ENCODE measurements at places on chromosomes 16 and 17.

- no peak overlapping the region for H3K4me3 ChIP-seq
- no peak for DNase-seq
- peaks cover 41% of the 10 kb centered on the region for H3K4me1 ChIP-seq
Observed at GRCh38 chr17:77594416-77595209, 363.9 kb upstream of the TNRC6C start.

GRCh38 chr16:89395150-89396142 lies 94.9 kb downstream of the ANKRD11 start:
- peak; percentile 39 for DNase-seq
- no peaks in the 10 kb centered on the region for H3K27me3 ChIP-seq
- H3K36me3 ChIP-seq = no peaks in the 10 kb centered on the region
- peak overlapping the region; percentile 67 for H3K27ac ChIP-seq
- H3K4me3 ChIP-seq = no peak overlapping the region

GRCh38 chr17:4233668-4234258 lies 30.0 kb downstream of the ANKFY1 start:
- no peak overlapping the region for H3K27ac ChIP-seq
- no peak overlapping the region for H3K4me3 ChIP-seq

DNA sequence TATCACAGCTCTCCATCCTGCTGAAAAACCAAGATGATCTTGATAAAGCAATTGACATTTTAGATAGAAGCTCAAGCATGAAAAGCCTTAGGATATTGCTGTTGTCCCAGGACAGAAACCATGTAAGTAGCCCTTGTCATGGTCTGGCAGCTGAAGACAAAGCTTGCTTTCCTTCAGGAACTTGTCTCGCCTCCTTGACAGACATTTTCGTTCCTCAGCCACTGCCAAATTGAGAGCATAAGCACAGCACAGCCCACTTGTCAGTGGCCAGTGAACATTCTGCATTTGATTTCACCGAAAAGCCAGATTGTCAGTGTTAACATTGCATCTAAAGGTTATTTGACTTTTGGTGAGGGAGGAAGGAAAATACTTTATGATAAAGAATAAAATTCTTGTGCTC lies 35.6 kb downstream of the MAP3K3 start:
- H3K27ac ChIP-seq = no peak overlapping the region
- H3K36me3 ChIP-seq = no peaks in the 10 kb centered on the region
- H3K27me3 ChIP-seq = no peaks in the 10 kb centered on the region
- no peak for DNase-seq
- no peaks in the 10 kb centered on the region for H3K4me1 ChIP-seq
- no peak overlapping the region for H3K4me3 ChIP-seq

GRCh38 chr16:78570399-78571141 lies 471.1 kb downstream of the WWOX start:
- no peaks in the 10 kb centered on the region for H3K27me3 ChIP-seq
- no peak overlapping the region for H3K4me3 ChIP-seq
- no peaks in the 10 kb centered on the region for H3K4me1 ChIP-seq
- no peak overlapping the region for H3K27ac ChIP-seq
- H3K36me3 ChIP-seq = no peaks in the 10 kb centered on the region
- DNase-seq = no peak

- no peaks in the 10 kb centered on the region for H3K36me3 ChIP-seq
- no peak overlapping the region for H3K4me3 ChIP-seq
- H3K27ac ChIP-seq = no peak overlapping the region
- H3K27me3 ChIP-seq = no peaks in the 10 kb centered on the region
- H3K4me1 ChIP-seq = no peaks in the 10 kb centered on the region
- no peak for DNase-seq
Observed at GRCh38 chr16:23629516-23629915, 11.6 kb downstream of the PALB2 start.

- H3K4me3 ChIP-seq = no peak overlapping the region
- no peaks in the 10 kb centered on the region for H3K27me3 ChIP-seq
- no peak overlapping the region for H3K27ac ChIP-seq
- no peaks in the 10 kb centered on the region for H3K4me1 ChIP-seq
- H3K36me3 ChIP-seq = peaks cover 3% of the 10 kb centered on the region
Observed at GRCh38 chr17:82815790-82816305, 24.0 kb downstream of the ZNF750 start.

DNA sequence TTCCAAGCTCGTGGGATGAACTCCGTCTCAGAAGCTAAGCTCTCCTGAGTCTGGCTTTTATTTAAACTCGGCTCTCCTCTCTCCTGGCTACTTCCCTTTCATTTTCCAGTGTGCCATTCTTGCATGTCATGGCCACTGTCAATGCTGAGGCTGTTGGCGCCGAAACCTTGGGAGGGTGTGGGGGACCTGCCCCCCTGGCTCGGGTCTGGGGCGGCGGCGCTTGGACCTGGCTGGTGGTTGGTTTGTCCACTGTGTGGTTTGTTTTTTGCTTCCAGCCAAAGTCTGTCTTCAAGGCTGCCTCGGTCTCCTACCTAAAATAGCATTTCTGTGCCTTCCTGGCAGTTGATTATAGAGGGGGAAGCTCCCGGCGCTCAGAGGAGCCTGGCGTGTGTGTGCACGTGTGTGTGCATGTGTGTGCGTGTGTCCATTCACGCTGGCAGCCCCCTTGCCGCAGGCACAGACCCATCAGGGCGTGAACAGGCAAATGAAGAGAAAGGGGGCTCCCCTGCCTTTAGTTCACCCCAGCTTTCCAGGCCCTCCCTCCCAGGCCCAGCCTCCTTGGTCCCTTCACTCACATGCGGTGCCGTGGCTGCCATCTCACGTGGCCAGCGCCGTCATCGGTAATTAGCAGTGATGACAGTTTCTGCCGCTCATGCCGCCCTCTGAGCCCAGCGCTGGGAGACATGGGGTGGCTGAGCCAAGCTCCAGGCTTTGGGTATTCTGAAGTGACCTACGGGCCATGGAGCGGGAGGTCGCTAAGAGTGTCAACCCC lies 179.9 kb downstream of the SEC14L1 start:
- H3K27ac ChIP-seq = no peak overlapping the region
- peaks cover 28% of the 10 kb centered on the region for H3K4me1 ChIP-seq
- H3K4me3 ChIP-seq = no peak overlapping the region
- DNase-seq = no peak

- DNase-seq = no peak
- peaks cover 8% of the 10 kb centered on the region for H3K4me1 ChIP-seq
- no peaks in the 10 kb centered on the region for H3K27me3 ChIP-seq
- no peak overlapping the region for H3K27ac ChIP-seq
- no peak overlapping the region for H3K4me3 ChIP-seq
Observed at GRCh38 chr16:4016005-4016352, 100.3 kb downstream of the ADCY9 start.

DNA sequence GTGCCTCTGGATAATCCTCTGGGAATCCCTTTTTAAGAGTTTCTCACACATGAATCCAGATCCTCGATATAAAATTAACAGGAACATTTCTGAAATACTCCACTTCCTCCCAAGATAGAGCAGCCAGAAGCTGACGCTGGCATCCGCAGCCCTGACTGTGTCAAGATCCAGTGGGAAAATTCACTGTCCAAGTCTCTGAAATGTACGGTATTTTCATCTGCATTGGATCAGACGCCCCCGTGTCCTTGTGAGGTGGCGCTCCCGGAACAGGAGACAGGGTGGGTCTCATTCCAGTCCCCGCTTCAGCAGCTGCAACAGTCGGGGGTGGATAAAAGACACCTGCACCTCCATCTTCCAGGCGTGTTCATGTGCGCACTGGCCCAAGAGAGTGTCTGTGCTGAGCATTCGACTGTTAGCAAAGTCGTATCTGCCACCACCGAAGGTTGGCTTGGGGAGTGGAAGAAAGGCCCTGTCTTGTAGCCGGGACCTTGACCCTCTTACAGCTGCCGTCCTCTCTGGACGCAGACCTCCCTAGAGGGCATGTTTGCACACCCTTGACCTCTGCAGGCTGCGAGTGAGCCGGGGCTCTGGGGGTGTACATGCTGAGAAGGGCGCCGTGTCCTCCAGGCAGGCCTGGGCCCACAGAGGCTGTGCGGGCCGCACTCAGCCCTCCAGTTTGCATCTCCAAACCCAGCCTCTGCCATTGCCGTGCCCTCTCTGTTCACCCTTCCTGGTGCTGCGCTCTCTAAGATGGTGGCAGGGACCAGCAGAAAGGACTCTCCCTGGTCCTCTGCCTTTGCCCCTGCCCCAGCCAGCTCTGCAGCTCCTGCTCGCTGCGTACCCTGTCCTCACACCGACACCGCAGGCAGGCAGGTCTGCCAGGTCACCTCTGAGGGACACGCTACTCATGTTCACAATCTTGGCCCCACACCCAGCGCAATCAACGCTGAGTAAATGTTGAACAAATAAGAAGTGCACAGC lies 72.0 kb upstream of the CHMP6 start:
- H3K36me3 ChIP-seq = no peaks in the 10 kb centered on the region
- no peak for DNase-seq
- no peak overlapping the region for H3K27ac ChIP-seq
- H3K27me3 ChIP-seq = no peaks in the 10 kb centered on the region
- no peaks in the 10 kb centered on the region for H3K4me1 ChIP-seq

- no peaks in the 10 kb centered on the region for H3K27me3 ChIP-seq
- DNase-seq = peak; percentile 71
- peak overlapping the region; percentile 93 for H3K4me3 ChIP-seq
- no peaks in the 10 kb centered on the region for H3K36me3 ChIP-seq
- H3K27ac ChIP-seq = no peak overlapping the region
Observed at GRCh38 chr17:39926588-39927100, 757 bp downstream of the ORMDL3 start.

- H3K27me3 ChIP-seq = peaks cover 42% of the 10 kb centered on the region
- peak overlapping the region; percentile 71 for H3K4me3 ChIP-seq
- DNase-seq = peak; percentile 78
- no peak overlapping the region for H3K27ac ChIP-seq
- peaks cover 15% of the 10 kb centered on the region for H3K4me1 ChIP-seq
- no peaks in the 10 kb centered on the region for H3K36me3 ChIP-seq
Observed at GRCh38 chr17:29565643-29566472, 979 bp downstream of the ABHD15 start.

DNA sequence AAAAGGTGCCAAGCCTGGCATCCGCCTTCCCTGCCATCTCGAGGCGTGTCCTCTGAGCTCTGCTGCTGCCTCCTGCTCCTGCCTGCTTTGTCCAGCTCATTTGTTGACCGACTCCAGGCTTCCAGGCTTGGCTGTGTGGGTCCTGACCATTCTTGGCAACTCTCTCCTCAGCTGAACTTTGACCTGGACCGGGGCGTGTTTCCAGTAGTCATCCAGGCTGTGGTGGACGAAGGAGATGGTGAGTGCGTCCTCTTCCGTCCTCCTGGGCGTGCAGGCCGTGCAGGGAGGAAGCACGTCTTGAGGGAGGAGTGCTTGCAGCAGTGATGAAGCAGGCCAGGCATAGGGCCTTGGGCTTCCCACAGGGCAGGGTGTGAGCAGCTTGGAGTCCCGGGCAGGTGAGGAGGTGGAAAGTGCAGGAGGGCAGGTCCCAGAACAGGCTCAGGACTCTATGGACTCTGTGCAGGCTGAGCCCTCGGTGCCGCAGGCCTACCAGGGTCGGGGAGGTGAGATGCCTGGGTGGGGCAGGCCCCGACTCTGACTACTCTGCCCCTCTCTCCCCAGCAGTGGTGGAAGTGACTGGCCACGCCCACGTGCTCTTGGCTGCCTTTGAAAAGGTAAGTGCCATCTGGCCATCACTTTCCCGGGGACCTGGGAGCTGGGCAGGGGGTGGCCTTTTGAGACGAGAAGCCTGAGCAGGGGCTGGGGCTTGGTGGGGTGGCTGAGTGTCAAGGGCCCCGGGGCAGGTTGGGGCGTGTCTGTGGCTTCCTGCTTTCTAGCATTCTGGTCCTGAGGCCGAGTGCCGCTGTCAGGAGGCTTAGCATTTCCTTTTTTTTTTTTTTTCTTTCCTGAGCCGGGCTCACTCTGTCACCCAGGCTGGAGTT lies 28.6 kb upstream of the NUDT16L1 start:
- DNase-seq = no peak
- no peaks in the 10 kb centered on the region for H3K4me1 ChIP-seq
- no peak overlapping the region for H3K27ac ChIP-seq
- H3K4me3 ChIP-seq = no peak overlapping the region
- H3K27me3 ChIP-seq = no peaks in the 10 kb centered on the region
- H3K36me3 ChIP-seq = no peaks in the 10 kb centered on the region

GRCh38 chr17:80755650-80756405 lies 211.2 kb downstream of the RPTOR start:
- no peaks in the 10 kb centered on the region for H3K36me3 ChIP-seq
- H3K4me3 ChIP-seq = no peak overlapping the region
- DNase-seq = no peak
- no peak overlapping the region for H3K27ac ChIP-seq
- H3K27me3 ChIP-seq = no peaks in the 10 kb centered on the region

DNA sequence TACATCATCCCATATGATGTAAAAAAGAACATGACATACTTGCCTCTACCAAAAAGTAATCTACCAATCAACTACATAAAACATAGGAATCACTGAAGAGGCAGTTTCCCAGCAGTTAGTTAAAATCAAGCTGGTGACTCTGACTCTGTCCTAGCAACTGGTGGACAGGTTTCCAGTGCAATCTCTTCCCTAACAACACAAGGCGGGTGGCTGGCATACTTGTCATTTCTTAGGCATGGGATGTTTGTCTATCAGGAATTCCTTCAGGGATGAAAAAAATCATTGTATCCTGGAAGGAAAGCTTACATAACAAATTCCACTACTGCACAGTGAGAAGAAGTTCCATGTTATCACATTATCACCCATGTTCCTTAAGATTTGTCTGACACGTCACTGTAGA lies 50.9 kb downstream of the HELZ start:
- H3K27ac ChIP-seq = no peak overlapping the region
- no peaks in the 10 kb centered on the region for H3K27me3 ChIP-seq
- no peaks in the 10 kb centered on the region for H3K36me3 ChIP-seq
- H3K4me3 ChIP-seq = no peak overlapping the region

DNA sequence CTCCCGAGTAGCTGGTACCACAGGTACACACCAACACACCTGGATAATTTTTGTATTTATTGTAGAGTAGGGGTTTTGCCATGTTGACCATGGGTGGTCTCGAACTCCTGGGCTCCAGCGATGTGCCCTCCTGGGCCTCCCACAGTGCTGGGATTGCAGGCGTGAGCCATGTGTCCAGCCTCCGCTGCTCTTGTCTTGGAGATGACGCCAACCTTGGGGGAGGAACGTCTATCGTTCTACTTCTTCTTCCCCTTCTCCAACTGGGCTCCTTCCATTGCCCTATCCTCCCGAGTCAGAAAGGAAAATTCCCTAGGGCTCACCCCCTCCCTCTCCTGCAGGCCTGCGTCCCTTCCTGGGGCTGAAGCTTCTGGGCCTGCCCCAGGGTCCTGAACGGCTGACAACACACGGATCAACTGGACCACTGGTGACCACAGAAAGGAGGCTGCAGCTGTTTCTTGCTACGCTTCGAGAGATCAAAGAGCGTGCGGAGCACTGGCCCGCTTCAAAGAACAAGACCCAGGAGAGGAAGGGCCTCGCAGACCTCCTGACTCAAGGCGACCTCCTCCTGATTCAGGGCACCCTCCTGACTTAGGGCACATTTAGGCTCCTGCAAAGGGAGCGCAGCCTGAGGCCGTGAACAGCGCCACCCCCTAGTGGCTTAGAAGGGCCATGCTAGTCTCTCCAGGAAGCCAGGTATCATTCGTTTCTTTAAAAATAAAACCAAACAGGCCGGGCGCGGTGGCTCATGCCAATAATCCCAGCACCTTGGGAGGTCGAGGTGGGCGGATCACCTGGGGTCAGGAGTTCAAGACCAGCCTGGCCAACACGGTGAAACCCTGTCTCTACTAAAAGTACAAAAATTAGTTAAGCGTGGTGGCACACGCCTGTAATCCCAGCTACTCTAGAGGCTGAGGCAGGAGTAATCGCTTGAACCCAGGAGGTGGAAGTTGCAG lies 48.5 kb upstream of the HELZ start:
- peak; percentile 75 for DNase-seq
- no peaks in the 10 kb centered on the region for H3K36me3 ChIP-seq
- H3K27ac ChIP-seq = no peak overlapping the region
- H3K4me1 ChIP-seq = no peaks in the 10 kb centered on the region
- no peak overlapping the region for H3K4me3 ChIP-seq
